ENCODE measurements at places on chromosomes 7 and 10.

- no peak for DNase-seq
These were observed 81.0 kb upstream of the NOBOX start for GRCh38 chr7:144484445-144484844.

GRCh38 chr7:37577412-37577811 lies 106.2 kb upstream of the GPR141 start:
- DNase-seq = no peak

GRCh38 chr7:16398146-16399017 lies 23.0 kb downstream of the CRPPA start:
- DNase-seq = no peak

DNA sequence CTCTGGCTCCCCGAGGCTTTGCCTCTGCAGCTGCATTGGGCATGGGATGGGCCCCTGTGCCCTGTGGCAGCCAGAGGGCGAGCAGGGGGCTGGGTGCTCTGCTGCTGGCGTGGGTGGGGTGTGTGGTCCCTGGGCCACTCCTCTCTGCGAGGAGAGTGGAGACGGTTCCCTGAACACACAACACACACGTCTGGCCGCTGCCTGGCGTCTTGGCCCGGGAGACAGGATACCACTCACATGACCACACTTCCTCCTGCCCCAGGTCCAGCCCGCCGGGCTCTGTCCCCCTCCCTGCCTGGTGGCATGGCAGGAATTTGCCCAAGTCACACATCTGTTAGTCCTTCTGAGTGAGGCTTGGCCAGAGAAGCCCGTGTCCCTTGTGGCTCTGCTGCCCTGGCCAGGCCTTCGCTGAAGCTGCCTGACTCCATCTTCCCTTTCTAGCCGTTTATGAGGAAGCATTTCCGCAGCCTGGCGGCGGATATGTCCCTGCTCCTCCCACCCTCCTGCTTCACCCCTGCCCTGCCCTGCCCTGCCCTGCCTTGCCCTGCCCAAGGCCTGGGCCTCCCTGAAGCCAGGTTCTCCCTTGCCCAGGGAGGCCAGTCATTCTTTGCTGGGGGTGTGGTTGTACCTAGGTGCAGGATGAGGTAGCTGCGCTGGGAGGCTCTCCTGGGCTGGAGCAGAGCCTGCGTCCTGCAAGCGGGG lies 3.0 kb downstream of the BRI3 start:
- DNase-seq = peak; percentile 90

DNA sequence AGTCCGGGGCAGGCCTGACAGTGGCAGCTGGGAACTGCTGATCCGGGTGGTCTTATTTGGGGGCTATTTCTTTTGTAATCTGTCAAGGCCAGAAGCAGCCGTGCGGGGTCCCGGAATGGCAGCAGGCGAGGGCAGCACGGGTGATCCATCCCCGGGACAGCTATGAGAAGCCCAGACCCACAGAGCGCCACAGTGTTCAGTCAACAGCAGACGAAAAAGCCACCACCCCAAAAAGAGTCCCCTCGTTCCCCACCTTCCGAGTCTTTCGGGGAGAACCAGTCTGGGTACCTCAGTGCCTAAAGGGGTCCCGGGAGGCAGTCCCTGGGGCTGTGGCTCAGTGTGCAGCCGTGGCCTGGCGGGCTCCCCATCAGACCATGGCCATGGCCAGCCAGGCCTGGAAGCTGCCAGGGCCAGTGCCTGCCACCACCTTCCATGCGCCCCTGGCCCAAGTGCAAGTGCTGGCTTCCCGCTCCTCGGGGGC lies 125.1 kb upstream of the KCTD7 start:
- no peak for DNase-seq

DNA sequence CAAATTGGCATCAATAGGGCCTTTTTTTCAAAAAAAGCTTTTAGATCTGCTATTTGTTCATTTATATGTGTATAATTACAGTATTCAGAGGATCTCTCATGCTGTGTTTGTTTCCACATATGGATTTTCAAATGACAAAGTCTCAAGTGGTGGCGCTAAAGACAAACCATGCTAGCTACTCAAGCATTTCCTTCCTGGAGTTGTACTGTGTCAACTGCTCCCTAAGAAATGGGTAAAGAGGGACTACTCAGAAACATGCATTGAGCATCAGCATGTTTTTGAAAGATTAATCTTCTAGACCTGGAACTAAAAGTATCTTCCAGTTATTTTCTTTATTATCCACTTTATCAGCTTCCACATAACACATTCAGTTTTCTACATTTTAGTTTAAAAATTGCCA lies 12.7 kb downstream of the CNTNAP2 start:
- no peak for DNase-seq
